ENCODE measurements at places on chromosomes 12 and 14. TPM values are rescaled to one million over a fixed set of nuclear protein-coding genes. Genes with fewer than 3 reads are reported as not detected.

DNA sequence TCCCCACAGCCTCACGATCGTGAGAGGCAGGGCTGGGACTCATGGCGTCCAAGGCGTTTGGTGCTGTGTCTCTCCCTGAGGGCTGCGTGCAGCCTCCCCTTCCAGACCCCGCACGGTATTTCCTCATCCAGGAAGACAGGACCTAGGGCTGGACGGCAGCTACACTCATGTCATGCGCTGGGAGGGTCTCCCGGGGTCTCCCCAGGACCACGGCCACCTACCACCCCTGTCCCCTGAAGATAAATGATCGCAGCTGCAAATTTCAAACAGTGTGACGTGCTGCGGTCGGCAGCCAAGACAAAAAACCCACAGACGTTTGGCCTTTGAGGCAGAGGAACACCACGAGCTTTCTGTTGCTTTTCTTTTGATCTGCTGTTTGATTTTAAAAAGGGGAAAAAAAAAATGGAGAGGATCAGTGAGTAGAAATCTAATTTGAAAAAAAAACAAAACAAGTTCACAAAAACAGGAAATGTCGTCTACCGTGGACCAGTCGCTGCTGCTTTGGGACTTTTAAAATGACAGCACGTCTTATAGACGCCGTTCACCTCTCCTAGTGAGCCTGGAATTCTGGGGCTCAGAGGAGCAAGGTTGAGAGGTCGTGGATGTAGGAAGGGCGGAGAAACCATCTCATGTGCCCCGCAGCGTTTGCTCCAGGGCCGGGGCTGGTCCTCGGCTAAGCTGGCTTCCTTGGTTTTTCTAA is 237.6 kb downstream of the SLC41A2 start:
- no peak for DNase-seq

GRCh38 chr12:109244073-109244472 is 65.0 kb downstream of the FOXN4 start:
- DNase-seq, result no peak

DNA sequence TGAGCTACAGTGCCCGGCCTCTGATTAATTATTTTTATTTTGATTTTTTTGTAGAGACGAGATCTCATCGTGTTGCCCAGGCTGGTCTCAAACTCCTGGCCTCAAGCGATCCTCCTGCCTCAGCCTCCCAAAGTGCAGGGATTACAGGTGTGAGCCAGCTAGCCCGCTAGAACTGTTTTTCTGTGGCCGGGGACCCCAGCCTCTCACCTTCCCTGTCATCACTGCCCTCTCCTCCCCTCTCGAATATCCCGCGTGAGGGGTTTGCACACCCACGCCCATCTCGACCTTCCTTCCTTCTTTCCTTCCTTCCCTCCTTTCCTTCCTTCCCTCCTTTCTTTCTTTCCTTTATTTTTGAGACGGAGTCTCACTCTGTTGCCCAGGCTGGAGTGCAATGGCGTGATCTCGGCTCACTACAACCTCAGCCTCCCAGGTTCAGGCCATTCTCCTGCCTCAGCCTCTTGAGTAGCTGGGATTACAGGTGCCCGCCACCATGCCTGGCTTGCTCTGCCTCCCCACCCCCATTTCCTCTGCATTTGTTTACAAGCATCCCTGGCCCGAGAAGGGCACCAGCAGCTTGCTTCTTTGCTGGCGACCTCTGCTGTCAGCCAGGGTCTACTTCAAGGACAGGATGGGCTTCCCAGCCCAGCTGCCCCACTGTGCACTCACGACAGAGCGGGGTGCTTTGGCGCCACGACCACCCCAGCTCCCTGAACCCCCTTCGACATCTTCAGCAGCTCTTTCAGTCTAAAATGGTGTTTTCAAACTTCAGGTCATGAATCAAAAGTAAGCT is 4.3 kb upstream of the TRAF3 start:
- no peak for DNase-seq

GRCh38 chr12:45669093-45669492 is 60.4 kb upstream of the ARID2 start:
- no peak for DNase-seq

KRT78 gene
- not detected for polyA plus RNA-seq

- DNase-seq, result no peak
Observed at GRCh38 chr12:87216436-87216835, 812.8 kb downstream of the C12orf50 start.

DNA sequence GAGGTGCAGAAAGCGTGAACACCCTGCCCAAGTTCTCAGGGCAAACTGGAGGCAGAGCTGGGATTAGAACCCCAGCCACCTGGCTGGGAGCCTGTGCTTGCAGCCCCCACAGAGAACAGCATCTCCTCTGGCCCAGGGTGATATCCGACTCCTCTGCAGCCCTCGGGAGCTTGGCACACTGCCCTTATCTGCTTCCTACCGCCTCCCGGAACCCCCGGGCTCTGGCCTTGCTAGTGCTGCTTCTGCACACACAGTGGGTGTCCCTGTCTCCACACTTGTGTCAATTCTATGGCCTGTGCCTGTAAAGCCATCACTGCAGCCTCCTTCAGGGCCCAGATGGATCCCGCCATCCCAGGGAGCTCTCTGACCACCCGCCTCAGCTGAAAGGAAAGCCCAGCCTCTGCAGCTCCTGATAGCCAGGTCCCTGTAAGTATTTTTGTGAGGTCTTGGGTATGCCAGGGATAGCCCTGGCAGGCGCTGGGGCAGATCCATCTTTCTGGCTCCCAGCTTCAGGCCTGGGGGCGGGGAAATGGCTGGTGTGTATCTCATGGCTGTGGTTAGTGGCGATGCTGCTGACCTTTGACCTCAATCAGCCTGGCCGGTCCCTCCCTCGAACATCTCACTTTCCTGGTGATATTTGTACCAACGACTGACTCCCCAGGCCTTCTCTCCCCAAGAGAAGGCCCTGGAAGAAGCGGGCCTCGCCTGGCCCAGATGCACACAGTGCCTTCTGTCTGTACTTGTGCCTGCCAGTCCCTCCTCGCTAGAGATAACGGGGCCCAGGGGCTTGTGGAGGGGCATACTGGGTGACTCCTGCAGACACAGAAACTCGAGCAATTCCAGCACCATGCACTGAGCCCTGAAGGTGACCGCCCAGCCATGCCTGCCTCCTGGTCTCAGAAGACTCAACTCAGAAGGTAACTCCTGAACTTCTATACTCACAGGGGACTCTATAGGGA is 183.8 kb downstream of the CALM1 start:
- DNase-seq, result no peak

Measured in hepatocyte (in vitro differentiated cells).